Spleen (tissue), 13 donors: ENCODE measurements at places on chromosomes 3 and 15. TPM values are rescaled to one million over a fixed set of nuclear protein-coding genes. Genes with fewer than 3 reads are reported as not detected.

DNA sequence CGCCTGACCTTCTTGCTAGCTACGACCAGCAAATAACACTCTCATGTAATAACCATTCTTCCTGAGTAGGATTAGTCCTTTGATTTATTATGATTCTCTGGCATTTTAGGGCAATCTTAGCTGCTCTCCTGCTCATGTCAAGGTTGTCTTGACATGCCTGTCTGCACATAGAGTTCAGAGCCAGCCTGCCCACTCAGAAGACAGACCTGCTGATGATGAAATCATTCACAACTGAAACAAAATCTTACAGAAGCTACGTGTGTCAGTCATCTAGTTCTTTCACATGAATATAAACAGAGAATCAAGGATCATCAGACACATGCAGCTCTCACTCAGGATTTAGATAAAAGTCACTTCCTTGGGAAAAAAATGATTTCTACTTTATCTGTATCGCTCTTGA is 173.6 kb upstream of the LYSMD4 start:
- DNase-seq: no peak

DNA sequence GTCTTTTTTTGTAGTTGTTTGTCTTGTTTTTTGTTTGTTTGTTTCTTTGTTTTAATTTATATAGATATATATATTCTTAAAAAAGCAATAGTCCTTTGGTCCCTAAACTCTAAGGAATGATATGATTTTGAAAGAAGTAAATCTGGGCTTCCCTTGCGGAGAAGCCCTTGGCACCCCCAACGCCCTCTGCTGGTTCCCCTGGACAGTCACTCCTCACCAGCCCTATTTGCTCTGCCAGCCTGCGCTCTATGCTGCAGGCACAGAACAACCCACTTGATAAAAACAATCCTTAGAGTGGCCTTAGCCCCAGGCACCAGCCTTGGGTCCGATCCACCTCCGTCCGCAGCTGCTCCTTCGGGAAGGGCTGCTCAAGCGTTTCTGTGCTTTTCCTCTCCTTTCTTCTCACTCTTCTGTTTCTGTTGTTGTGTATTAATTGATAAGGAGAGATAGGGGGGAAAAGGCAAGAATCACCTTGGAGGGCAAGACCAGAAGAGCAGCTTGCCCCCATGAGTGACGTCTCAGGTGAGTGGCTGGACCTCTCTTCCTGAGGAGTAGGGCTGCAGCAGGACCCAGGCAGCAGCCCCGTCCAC is 13.7 kb upstream of the PARP6 start:
- no peak for DNase-seq

- DNase-seq: no peak
Measured at GRCh38 chr15:97443101-97443500, 517.4 kb upstream of the ARRDC4 start.

DNA sequence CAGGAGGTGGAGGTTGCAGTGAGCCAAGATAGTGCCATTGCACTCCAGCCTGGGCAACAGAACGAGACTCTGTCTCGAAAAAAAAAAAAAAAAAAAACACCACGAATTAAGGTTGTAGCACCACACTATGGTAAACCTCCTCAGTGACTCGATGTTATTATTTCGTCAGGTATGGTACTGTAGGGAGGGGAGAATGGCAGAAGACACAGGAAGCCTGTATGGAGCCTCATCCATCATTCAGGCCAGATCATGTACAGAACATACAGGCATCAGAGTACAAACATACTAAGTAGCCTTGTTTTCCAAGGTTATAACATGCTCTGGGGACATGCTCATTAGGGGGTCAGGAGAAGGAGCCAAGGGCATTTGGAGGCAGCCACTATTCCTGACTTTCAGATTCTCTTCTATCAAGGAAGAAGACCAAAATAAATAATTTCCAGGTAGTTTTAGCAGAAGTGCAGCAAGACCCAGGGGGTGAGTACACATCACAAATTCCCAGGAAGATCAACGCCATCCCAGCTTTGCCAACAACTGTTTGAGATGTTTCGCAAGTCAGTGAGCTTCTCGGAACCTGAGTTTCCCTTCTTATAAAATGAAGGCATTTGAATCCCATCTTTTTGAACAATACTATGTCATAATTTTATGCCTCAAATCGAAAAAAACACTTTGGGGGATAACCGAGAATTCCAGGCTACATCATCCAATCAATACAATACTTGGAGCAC is 79.8 kb downstream of the FOXP1 start:
- no peak for DNase-seq

DNA sequence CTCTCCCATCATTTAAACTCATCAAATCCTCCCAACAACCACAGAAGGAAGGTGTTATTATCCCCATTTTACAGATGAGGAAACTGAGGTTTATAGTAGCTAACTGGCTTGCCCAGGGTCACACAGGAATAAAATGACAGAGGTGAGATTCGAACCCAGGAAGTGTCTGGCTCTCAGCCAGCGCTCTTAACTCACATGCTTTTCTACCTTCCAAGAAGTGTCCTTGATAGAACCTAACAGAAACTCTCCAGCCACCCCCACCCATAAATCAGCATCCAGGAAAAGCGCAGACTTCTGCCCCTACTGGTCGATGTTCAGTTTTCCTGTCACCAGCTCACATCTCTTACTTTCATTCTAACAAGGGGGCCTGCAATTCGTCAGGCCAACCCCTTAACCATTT is 51.7 kb downstream of the SPATA12 start:
- no peak for DNase-seq

DNA sequence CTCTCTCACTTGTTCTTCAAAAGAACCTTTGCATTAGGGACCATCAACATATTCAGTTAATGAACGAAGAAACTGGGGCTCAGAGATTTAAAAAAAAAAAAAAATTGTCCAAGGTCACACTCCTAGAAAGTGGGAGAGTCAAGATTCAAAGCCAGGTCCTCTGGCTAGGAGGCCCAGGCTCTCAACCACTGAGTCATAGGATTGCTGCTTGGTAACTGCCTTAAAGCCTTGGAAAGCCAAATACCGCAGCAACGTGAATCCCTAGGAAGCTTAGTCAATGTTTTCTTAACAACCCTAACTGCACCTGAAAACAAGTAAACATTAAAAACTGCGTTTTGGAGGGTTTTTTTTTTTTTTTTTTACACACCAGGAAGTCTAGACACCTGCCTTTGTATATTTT is 156.8 kb downstream of the WNT5A start:
- DNase-seq: no peak

DNA sequence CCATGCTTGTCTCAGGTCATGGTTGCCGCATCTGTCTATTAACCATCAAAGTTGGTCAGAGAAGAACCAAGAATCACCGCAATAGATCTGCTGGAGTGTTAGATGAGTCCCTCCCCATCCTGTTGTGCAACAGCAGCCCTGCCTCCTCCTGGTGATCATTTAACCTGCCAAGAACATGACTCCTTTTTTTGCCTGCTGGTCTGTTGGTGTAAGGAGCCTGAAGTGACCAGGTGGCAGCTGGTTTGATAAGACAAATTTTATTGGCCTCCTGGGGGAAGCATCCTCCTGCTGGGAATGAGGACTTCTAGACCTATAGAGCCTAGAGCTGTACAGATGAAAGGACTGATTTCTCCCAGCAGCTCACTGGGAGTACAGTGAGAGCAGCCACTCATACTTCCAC is 43.5 kb upstream of the RAF1 start:
- DNase-seq: no peak

DNA sequence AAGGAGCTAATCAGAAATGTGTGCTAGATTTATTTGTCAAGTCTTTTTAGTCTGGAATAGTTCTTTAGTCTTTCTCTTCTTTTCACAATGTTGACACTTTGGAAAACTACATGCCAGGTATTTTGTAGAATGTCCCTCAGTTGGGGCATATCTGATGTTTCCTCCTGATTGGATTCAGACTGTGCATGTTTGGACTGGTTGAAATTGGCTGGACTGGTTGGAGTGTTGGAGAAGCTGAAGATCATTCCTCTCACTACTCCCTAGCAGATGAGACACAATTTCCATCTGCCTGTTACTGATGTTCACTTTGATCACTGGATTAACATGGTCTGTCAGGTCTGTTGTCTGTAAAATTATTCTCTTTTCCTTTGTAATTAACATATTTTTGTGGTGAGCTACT is 3.7 kb downstream of the NME9 start:
- DNase-seq: no peak

- DNase-seq: no peak
Measured at GRCh38 chr15:44713006-44713966, 2.0 kb downstream of the B2M start.

- no peak for DNase-seq
Measured at GRCh38 chr15:54803987-54804386, 392.8 kb downstream of the RSL24D1 start.

NAALADL2 gene
- 14.4 TPM for total RNA-seq

HES1 gene
- 48.4 TPM for total RNA-seq

CIAO2A gene
- total RNA-seq: 42.2 TPM
